Effector memory CD8-positive, alpha-beta T cell (primary cell): ENCODE measurements at places on chromosomes 12 and 14.

DNA sequence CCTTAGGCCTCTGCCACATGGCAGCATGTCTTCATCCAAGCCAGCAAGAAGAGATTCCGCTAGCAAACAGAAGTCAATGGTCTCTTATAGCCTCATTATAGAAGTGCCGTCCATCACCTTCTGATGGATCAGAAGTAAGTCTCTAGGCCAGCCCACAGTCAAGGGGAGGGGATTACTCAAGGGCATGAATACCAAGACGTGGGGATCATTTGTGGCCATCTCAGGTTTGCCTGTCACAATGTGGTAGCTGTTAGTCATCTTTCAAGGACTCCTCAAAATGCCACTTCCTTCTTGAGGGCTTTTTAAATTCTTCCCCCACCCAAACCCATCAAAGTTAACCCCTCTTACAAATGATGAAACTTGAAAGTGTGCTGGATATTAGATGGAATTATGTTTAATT is 8.1 kb upstream of the ADCY6 start:
- DNase-seq = no peak

DNA sequence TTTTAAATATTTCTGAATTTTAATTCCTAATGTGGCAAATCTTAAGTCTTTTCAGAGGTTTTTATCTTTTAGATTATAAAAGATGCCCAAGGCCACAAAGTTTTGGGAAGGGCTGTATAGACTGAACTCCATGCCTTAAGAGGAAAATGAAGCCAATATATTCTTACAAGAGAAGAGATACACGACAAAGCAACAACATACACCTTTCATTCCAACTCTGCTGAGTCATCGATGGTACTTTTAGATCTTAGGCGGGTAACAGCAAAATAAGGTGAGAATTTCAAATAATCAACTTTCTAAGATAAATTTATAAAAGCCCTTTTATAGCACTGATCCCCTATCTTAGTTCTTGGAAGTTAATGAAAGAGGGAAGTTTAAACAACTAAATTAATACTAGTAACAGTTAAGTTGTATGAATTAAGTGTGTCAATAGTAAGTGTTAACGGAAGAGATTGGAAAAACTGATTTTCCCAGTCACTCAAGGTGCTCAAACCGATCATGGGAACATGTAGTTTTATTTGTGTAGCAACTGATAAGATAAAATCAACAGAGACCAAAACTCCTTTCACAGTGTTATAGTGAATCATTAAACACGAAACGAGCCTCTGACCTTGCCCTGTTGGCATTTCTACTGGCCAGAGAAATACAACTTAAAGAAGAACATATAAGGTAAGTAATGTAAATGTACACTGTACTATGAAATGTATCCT is 18.8 kb upstream of the PIK3C2G start:
- DNase-seq = no peak

GRCh38 chr14:99513946-99514551 is 32.8 kb downstream of the CCNK start:
- DNase-seq = no peak

DNA sequence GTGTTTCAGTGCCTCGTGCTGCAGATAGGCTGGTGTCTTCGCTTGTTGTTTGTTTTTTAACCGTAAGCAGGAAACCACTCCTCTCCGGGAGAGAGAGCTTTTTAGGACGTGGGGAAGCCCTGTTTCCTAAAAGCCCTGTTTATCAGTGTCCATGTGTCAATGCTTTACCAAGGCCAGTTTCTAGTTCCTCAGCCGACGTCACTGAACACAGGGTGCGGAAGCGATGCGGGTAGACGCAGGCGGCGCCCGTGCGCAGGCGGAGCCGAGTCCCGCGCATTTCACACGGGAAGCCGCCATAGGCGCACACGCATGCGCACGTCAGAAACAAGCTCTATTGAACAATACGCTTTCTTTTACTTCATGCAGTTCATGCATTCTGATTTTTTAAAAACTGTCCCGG is 79.8 kb downstream of the GLT1D1 start:
- no peak for DNase-seq

DNA sequence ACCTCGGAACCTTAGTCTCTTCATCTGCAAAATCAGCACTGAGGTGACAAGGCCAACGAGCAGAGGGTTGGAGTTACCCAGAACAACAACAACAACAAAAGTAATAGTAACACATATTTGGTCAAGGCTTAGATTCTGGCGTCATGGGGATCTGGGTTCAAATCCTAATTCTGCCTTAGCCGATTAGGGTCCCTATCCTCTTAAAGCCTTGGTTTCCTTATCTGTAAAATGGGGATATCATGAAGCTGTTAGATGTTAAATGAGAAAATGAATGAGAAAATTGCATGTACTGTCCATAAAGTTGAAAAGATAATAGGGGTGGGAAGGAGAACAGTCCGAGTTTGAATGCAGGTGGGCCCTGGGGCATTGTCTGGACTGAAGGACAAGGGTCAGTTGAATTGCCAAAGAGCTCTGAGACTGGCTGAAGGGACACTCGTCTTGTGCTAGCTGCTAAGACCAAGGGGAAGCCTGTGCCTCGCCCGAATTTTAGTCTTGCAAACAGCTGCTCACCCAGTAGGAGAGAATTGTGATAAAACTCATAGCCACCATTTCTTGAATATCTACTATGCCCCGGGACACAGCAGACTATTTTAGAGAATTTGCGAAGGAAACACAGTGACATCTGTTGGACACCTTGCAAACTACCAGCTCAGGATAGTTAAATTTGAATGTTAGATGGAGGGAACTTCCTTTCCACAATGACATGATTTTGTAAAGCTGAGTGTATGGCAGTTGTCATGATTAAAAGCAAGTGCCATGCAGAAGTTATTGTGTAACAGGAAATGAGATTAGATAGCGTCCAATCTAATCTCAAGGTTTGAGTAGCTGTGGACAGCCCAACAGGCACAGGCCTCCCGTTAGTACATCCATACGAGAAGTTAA is 6.8 kb upstream of the HNF1A start:
- DNase-seq = peak; percentile 23
